ENCODE measurements at places on chromosomes 11 and 22.

DNA sequence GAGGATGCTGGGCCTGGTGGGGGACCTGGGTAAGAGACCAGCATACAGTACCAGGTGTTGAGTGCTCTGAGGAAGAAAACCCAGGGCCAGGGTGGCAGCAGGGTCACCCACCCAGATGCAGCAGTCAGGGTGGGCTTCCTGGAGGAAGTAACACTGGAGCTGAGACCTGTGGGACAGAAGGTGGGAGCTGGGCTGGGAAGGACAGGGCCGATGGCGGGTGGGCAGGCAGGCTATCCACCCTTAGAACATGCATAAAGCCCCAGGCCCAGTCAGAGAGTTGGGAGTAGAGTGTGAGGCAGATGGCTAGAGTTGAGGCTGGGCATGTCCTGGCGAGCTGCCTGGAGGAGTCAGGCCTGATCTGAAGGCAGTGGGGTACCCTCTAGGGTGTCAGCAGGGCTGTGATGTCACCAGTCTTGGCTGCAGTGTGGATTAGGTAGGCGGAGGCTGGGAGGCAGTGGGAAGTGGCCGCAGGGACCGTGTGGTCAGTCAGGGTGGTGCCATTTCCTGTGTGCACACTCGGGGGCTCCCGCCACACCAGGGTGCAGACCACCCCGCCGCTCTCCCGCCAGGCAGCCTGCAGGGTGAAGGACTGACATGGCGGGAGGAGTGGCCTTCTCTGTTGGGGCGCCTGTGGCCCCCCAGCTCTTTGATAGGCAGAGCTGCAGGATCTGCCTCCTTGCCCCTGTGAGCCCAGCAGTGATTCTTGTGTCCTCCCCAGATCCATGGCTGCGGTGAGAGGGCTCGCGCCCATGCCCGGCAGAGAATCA lies 35.3 kb downstream of the IGHMBP2 start:
- no peak for DNase-seq

DNA sequence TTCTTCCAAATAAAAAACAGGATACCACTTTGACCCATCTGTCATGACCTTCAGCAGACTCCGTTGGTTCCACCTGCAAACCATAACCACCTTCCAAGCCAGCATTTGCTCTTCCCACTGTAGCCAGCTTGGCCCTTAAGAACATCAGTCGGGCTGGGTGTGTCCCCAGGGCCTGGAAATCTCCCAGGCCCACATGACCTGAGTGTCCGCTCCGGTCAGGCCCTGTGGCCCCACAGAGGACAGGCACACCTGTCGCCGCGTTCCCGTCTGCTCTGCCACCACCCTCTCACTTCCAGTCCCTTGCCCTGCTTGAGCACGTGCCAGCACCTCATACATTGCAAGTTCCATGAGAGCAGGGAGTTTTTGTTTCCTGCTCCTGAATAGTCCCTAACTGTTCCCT lies 65.7 kb upstream of the PITPNB start:
- no peak for DNase-seq

- DNase-seq, result no peak
These were observed at the start of gene ADM2 for GRCh38 chr22:50481440-50482106. Gene ADM2 (plus strand): TSS chr22:50481543. CDS start chr22:50481848, 305 bp downstream.

GRCh38 chr11:131584785-131585592 lies 214.6 kb downstream of the NTM start:
- DNase-seq, result no peak

- no peak for DNase-seq
These were observed 18.8 kb upstream of the MGAT3 start for GRCh38 chr22:39437791-39438704.

- DNase-seq, result no peak
These were observed 6.9 kb upstream of the POLDIP3 start for GRCh38 chr22:42621505-42622002.

DNA sequence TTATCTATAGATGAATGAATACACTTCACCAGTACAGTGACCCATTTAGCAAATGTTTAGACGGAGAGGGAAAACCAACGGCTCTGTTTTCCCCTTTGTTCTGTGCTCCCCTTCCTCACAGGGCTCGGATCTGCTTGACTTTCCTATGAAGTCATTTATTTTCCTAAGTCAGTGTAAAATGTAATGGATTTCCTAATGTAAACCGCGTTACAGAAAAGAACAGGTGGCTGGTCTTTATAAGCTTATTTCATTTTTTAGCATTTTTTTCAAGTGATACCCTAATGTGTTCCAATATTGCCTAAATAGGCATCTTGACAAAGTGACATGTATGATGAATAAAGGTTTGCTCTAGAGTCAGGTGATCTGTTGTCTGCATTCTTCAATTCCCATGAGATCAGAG lies 207.5 kb downstream of the PGR start:
- DNase-seq, result no peak

GRCh38 chr11:12854829-12855228 lies 154.3 kb upstream of the RASSF10 start:
- no peak for DNase-seq

DNA sequence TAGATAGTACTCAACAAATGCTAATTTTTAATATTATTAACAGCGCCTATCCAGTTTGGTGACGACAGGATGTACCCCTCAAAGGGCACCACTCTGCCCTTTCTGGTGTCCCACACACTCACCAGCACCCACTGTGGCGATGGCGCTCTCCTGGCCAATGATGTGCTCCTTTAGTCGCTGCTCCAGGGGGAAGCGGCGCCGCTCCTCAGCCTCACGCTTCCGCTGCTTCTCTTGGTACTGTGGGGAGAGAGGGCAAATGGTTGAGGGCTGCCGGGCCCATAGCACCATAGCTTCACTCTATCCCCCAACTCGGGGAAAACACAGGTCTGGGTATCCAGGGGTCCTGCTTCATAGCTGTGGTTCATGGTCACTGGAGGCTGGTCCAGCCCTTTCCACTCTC lies 73.0 kb upstream of the PHOX2A start:
- no peak for DNase-seq

DNA sequence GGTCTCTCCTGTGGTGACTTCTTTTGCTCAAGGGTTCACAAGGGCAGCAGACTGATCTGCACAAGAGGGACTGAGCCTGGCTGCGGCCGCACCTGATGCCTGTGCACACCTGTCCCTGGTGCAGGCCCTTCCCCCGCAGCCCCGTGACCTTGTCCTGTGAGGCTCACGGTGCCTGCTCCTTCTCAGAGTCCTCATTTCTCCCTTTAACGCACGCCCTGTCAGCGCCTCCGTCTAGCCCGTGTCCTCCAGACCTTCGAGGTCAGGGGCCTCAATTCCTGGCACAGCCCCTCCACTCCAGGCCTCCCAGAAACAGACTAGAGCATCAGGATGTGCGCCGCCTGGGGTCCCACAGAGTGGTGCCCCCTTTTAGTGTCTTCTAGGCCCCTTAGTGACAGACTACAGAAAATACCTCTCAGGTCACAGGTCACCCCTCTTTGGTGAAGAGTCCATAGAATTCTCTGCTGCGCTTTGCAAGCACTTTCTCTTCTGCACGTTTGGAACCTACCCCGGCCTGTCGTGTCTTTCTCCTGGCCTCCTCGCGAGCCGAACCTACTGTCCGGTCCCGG lies 1.0 kb upstream of the DRD4 start:
- DNase-seq, result no peak

DNA sequence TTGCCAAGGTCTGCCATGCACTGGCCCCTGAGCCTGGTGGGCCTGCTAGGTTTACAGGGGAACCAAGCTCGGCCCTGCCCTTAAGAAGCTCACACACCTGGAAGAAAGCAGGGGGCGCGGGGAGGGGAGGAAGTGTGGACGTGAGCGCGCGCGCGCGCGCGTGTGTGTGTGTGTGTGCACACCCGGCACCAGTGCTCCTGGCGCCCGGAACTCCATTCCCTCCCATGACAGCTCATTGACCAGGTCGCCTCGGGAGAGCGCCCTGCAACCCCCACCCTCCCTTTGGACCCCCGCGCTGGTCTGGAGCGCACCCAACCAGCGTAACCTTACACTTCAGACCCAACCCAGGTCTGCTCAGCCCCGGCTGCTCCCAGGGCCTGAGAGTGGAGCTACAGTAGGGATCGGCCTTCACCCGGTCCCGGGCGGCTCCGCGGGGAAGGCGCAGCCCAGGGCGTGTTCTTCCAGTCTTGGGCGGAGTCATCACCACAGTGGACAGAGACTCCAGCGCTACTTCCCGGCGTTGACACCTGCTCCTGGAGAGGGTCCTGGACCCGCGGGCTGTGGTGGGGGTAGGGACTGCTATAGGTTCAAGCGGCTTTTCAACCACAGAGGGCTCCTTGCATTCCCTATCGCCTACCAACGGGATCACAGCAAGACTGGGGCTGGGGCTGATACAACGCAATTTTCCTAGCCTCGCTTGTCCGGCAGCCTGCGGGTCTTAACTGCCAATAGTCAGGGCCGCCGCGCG lies 1.5 kb downstream of the GALNT18 start:
- DNase-seq, result no peak

DNA sequence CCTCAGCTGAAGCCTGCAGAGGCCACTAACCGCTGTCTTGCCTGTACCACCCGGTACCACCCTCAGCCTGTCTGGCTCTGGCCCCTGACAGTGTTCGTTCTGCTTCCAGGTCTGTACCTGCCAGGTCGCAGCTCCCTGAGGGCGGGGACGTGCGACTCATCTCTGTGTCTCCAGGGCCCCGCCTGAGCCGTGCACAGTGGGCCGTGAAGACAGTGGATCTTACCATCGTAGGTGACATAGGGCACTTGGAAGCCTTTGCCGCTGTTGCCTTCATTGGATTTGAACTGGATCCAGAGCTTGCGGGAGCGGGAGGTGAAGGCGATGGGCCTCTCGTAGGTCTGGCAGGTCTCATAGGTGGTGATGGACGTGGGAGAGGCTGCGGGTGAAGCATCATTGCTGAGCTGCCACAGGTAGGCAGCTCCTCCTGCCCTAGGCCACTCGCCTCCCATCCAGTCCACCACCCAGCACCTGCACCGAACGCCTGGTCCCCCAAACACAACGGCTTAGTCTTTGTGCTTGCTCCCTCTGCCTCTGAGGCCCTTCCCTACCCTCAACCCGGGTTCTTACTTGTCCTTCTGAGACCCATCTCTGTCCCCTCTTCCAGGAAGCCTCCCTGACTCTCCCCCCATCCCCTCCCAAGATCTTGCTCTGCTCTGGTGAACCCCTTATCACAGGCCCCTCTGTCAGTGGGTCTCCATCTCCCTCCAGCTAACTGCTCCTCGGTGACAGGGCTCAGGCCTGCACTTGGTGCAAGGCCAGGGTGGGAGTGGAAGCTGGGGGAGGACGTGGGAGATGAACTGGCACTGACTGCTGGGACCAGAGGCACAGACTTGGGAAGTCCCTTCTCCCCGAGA lies 21.1 kb upstream of the TTLL12 start:
- no peak for DNase-seq

DNA sequence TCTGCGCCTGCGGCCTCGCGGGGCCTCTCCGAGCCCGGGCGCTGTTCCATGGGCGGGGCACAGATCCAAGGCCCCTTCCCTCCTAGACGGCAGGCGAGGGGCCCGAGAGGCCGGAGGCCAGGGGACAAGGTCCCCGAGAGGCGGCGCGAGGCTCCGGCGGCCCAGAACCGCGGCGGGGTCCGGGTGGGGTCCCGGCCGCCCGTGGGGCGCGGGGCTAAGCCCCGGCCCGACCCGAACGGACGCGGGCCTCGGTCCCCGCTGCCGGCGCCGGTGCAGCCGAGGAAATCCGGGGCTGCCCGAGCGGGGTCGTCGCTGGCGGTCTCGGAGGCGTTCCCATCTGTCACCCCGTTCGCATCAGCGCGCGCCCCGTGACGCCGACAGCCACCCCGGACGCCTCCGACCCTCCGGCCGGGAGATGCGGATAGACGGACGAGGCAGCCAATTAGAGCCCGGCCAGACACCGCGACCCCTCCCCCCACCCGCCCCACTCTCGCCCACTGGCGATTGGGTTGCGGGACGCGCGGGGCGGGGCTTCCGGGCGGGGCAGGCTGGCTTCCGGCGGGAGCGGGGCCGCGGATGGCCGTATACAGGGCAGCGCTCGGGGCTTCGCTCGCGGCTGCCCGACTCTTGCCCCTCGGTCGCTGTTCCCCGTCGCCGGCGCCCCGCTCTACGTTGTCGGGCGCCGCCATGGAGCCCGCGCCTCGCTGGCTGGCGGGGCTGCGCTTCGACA lies at the start of gene SELENOO:
SELENOO (plus strand) TSS at position 551 of the 730 bp plus-strand sequence; CDS start at position 577, 26 bp downstream.
- peak; percentile 73 for DNase-seq

GRCh38 chr11:114070464-114071139 lies 11.1 kb downstream of the ZBTB16 start:
- no peak for DNase-seq

GRCh38 chr11:99275521-99275920 lies 254.8 kb downstream of the CNTN5 start:
- DNase-seq, result no peak

DNA sequence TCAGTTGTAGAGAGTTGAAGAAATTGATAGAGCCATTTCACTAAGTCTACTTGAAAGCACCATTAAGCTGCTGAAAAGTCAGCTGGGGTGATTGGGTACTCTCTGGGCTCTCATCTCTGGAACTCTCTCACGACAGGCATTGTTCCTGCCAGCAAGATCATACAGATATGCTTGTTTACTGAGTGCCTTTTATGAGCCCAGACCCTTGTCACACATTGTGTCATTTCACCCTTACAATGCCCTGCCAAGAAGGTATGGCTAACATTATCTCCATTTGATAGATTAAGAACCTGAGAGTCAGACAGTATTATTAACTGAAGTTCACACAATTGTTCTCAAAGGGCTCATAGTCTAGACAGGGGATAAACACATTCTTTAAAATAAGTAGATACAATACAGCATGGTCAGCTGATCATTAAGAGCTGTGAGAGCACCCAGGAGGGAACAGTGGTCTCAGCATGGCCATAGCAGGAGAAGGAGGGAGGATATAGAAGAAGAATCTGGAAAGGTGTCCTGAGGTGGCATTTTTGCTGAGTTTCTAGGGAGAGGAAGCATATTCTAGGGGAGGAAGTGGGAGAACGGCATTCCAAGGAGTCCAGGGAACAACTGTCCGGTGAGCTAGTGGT lies 580.5 kb downstream of the INSC start:
- no peak for DNase-seq

DNA sequence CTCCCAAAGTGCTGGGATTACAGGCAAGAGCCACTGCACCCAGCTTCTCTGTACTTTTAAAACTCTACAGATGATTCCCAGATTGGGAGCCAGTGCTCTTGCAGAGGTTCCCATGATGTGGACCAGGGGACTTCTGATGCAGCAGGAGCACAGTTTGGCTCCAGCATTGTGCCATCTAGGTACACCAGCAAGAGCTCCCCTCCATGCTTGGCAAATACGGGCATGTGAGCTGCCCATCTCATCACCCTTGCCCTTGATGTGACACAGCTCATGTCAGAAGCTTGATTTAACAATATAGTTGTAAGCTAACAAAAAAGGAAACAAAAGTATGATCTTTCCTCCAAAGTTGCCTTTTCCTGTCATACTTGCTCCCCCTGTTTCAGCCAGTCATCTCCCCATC lies 28.7 kb downstream of the SNU13 start:
- DNase-seq, result no peak

DNA sequence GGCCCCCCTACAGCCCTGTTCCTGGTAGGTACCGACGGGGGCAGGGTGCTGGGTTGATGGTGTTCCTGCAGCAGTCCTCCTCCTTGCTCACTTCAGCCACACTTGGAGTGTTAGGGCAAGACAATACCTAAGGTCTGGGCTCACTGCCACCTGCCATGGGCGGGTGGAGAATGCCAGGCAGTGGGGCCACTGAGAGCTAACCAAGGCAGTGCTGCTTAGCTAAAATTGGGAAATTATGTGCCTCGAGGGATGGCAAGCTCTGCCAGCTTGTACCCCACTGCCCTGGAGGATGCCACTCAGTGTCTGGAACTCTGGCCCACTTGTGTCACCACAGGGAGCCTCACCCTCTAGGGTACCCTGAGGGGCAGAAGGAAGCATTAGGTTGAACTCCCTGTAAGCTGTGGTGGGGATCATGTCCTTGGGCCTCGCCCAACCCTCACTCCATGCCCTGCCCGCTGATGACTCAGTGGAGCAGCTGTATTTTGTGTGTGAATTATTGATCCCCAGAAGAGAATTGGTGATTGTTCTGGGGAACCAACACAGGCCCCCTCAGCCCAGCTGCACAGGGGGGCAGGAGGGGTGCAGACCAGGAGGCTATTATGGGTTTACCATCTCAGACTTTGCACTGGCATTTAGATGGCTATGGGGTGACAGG lies 17.7 kb downstream of the PHLDB1 start:
- DNase-seq, result no peak
